ENCODE measurements at places on chromosomes 7 and 10.

DNA sequence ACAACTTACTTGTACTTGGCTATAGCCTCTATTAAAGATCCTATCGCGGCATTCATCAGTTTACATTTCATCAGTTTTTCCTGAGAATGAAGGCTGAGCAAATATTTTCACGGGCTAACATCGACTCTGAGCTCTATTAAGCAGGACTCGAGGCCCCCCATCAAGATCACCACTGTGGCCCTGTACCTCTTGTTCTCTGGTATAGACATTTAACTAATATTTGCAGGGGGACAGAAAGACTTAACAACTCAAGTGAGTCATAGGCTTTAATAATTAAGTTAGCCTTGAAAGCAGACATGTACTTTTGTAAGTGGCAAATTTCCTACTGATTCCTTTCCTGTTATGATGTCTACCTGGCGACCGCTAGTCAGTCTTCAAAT is 45.4 kb downstream of the DOCK4 start:
- no peak for DNase-seq

GRCh38 chr7:44922351-44922694 is 37.0 kb upstream of the PURB start:
- DNase-seq = no peak

DNA sequence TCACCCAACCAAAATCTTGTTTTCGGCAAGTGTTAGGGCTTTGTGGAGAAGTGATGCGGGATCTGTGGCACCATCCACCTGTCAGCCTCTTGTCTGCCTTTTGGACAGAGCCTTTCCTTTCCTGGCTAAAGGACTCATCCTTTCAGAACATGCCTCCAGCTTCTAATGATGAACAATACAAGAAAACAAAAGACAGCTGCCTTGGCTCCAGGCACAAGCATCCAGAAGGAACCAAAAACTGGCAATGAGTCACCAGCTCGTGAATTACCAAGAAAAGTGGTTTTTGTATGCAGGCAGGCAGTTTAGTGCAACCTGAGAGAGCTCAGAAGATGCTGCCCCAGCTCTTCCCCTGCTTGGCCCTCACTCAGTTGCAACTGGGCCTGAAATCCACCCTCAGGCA is 84.6 kb upstream of the NAMPT start:
- DNase-seq = no peak

GRCh38 chr7:122702872-122703510 is at the start of gene RNF148:
Gene RNF148 (minus strand): TSS chr7:122702922. CDS start chr7:122702750, 172 bp downstream.
- no peak for DNase-seq

DNA sequence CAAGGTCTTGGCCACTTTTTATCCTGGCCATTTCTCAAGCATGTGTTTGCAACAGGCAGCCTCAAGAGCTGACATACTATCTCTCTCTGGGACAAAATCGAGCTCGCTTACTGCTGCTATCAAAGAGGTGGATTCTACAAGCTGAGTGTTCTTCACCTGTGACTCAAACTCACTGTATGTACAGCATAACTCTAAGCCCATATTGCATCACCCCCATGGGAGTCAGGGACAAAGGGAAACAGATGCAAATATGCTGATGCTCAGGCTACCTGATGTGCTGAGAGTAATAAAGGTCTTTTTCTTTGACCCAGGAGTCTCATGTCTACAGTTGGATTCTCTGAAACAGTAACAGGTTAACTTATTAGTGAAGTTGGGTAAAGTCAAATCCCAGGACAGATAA is 45.2 kb downstream of the PCLO start:
- no peak for DNase-seq

- DNase-seq = no peak
Observed at GRCh38 chr7:82615527-82615926, 171.9 kb upstream of the CACNA2D1 start.

- DNase-seq = no peak
Observed at GRCh38 chr10:88926566-88927415, 25.8 kb downstream of the ACTA2 start.

GRCh38 chr10:68135922-68136792 is 26.9 kb downstream of the MYPN start:
- no peak for DNase-seq

- no peak for DNase-seq
Observed at GRCh38 chr7:610531-611280, 91.1 kb upstream of the PDGFA start.

- DNase-seq = no peak
Observed at GRCh38 chr10:18793951-18794350, 134.7 kb downstream of the ARL5B start.

GRCh38 chr10:52318822-52319464 is 4.9 kb downstream of the DKK1 start:
- no peak for DNase-seq

DNA sequence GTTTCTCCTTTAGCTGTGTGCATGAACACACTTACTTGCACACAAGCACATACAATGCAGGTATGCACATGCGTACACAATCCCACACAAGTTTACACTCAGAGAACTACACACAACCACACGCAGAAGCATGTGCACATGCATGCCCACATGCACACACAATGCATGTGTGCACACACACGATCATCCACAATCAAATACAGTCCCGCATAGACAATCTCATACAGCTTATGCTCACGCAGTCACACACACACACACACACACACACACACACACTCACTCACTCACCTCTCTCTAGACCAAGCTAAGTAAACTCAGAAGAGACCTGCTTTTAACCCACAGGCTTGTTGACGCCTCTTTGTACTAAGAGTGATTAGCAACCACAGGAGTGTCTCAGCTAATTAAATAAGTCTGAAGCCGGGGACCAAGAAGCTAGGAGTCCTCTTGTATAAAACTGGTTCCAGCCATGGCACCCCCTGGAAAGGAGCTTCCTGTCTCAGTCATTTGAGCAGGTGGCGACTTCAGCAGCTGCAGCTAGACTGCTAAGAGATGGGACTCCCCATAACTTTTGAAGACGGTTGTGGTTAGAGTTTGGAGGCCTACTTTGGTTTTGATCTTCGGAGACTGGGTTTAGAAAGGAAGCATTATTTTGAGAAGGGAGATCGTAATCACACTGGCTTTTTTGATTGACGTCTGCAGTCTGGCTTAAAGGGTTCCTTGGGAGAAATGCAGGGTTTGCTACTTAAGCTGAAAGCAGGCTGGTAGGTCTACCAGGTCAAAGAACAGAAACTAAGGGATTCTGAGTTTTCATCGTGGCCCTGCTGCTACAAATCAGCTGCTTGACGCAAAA is 82.3 kb upstream of the ADRB1 start:
- no peak for DNase-seq

DNA sequence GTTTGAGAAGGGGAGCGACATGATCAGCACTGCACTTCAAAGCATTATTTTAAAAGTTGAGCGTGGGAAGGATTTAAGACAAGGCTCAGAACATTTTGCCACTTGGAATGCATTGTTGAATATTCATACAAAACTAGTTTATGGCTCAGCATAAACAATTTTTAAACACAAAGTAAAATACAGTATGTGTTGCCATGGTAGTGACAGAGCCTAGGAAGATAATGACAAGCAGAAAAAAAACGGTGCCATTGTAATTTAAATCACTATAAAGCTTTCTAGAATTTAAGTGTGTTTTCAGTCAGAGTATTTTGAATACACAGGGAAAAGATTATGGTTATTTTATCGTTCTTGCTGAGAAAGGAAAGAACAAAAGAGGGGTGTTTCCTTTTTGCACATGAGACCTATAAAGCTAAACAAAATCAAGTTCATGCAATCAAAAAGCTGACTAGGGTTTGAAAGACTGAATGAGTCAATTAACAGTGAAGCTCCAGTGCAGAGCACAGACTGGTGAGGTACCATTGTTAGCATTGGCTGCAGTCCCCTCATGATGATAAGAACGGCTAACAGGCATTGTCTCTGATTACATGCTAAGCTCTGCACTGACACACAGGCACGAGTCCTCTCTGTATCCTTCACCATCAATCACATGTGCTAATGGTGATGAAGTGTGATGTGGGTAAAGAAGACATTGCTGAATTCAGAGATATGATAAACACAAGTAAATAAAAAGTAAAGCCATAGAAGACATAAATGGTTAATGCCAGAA is 181.9 kb upstream of the VSTM2A start:
- no peak for DNase-seq

- no peak for DNase-seq
Observed at GRCh38 chr10:63899673-63900300, 378.6 kb downstream of the REEP3 start.

GRCh38 chr10:88848499-88848898 is 3.1 kb downstream of the ANKRD22 start:
- no peak for DNase-seq

- DNase-seq = no peak
Observed at GRCh38 chr10:21369697-21370096, 155.8 kb downstream of the SKIDA1 start.
